ENCODE measurements at places on chromosomes 11 and 22.

DNA sequence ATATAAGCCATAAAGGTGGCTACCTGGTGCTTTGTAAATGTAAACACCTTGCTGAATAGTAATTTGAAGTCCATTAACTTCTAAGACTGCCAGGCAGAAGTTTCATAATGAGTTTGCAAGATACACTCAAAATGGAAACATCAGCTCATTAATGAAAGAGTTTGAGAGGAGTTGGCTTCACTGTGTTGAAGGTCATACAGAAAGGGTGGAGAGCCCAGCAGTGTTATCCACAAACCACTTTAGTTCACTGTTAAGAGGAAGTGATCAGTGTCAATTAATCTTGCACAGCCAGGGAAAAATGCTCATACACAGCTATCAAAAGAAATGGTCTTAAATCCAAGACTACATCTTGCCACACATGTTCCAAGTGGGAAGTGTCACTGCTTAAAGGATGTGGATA is 689.4 kb downstream of the JRKL start:
- DNase-seq, result no peak

GRCh38 chr22:44220727-44221680 is 40.3 kb downstream of the PARVG start:
- no peak for DNase-seq

DNA sequence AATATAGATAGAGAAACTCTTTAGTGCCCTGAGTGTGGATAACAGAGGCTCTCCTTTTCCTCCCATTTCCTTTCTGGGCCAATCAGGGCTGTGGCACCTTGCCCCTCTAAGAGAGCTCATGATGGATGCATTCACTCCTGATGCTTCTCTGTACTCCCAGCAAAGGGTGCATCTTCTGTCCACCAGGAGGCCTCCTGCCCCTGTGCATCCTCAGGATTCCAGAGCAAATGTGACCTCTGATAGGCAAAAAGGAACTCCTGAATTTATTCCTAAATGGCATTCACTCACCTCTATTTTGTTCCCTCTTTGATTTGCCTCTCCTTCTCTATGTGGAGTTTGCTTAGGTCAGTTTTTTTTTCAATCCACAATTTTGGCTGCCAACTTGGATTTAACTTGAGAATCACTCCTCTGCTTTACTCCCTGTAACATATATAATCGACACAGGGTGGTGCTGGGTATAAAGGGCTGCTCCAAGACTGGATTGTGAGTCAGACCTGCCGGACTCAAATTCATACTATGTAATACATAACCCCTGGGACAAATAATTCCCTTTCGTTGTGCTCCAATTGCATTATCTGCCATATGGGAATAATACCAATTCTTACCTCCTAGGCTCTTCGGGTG is 1.1 kb upstream of the MRGPRX4 start:
- DNase-seq, result peak; percentile 22

GRCh38 chr22:27238935-27239510 is 562.5 kb downstream of the MN1 start:
- DNase-seq, result peak; percentile 100

DNA sequence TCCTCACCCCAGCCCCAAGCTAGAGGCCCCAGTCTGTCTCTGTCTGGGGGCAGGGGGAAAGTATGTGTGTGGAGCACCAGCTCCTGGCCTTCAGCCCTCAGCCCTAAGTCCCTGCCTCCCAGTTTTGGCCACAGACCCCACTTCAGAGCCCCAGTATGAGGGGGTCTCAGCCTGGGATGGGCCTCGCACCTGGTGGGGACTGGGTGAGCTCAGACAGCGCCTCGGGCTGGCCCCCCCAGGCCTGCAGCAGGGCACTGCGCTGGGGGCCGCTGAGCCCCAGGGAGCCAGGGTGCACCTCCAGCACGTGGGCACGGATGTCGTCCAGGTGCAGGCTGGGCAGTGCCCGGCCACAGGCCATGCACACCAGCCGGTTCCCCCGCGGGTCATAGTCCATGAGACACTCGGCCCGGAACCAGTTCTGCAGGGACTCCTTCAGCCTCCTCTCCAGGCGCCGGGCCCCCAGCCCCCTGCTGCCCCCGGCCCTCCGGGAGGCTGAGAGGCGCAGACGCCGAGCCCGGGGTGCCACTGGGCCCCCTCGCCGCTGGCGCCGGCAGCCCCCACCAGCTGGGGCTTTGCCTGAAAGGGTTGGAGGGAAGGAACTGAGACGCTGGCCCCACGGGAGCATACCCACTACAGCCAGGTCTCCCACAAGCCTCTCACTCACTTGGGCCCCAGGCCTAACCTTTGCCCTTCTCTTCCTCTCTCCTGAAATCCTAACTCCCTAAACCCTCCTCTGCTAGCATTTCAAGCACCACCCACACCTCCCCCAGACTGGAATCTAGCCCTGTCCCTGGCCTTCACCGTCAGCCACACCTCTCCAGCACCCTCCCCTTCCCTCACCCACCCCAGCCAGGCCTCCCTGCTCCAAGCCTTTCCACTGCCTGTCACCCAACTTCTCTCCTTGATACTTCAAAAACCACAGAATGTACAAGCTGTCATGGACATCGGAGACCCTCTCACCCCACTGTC is 3.6 kb downstream of the ZFTA start:
- no peak for DNase-seq

- peak; percentile 33 for DNase-seq
Measured at GRCh38 chr11:93236741-93237675, 39.2 kb upstream of the SLC36A4 start.

DNA sequence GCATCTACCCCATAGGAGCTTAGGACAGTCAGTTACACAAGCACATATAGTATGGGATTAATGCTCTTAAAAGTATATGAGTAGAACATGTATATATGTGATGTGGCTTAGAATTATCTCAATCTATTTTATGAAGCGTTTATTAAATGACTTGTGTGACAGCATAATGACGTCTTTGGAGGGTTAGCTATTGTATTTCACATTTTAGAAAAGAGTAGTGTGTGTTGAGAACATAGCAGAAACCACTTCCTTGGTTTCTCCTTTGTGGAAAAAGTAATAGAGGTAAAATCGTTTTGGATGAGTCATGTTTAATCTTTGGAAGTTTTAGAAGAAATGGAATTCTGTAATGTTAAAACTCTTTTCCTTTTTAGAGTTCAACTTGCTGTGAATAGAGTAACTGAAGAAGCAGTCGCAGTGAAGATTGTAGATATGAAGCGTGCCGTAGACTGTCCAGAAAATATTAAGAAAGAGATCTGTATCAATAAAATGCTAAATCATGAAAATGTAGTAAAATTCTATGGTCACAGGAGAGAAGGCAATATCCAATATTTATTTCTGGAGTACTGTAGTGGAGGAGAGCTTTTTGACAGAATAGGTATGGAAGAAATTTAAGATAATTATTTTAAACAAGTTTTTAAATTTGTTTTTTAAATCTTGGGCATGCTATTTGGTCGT is 2.4 kb downstream of the CHEK1 start:
- DNase-seq, result peak; percentile 17

DNA sequence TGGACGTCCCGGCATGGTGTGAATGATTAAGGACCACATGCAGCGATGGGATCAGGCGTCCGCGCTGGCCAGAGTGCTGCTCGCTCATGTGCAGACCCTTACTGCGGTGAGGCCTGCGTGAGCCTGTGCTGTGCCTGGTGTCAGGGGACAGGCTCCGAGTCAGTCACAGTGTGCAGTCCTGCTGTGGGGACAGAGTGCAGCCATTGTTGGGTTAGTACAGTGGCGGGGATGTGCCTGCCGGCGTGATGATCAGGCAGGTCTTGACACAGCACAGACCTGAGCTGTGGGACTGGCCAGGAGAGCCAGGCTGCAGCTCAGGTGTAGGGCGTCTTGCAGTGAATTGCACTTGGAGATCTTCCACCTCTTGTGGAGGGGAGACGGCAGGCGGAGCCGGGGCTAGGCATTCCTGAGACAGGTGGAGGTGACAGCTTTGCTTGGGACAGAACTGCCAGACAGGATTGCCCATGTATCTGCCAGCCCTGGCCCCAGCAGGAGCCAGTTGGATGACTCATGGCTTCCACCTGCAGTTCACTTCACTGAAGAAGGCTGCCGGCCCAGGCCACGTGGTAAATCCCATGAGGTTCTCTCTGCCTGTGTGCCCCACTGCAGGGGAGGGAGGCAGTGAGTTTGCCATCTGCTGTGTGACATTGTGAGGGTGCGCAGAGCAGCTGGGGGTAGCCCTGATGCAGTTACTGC is 17.3 kb downstream of the TRMU start:
- DNase-seq, result peak; percentile 12

GRCh38 chr11:131845255-131845654 is 474.8 kb downstream of the NTM start:
- DNase-seq, result no peak

GRCh38 chr11:10459029-10459970 is 4.2 kb downstream of the AMPD3 start:
- DNase-seq, result no peak

GRCh38 chr11:134041791-134042696 is 26.8 kb upstream of the JAM3 start:
- DNase-seq, result peak; percentile 44

- DNase-seq, result no peak
Measured at GRCh38 chr22:37141476-37141875, 8.2 kb downstream of the IL2RB start.

GRCh38 chr11:71285111-71285510 is 32.7 kb upstream of the SHANK2 start:
- DNase-seq, result no peak

- DNase-seq, result no peak
Measured at GRCh38 chr11:34619062-34619516, 1.8 kb upstream of the EHF start.

GRCh38 chr11:81966340-81966739 is 767.3 kb downstream of the FAM181B start:
- no peak for DNase-seq

GRCh38 chr11:116042146-116042545 is 537.9 kb upstream of the CADM1 start:
- no peak for DNase-seq

DNA sequence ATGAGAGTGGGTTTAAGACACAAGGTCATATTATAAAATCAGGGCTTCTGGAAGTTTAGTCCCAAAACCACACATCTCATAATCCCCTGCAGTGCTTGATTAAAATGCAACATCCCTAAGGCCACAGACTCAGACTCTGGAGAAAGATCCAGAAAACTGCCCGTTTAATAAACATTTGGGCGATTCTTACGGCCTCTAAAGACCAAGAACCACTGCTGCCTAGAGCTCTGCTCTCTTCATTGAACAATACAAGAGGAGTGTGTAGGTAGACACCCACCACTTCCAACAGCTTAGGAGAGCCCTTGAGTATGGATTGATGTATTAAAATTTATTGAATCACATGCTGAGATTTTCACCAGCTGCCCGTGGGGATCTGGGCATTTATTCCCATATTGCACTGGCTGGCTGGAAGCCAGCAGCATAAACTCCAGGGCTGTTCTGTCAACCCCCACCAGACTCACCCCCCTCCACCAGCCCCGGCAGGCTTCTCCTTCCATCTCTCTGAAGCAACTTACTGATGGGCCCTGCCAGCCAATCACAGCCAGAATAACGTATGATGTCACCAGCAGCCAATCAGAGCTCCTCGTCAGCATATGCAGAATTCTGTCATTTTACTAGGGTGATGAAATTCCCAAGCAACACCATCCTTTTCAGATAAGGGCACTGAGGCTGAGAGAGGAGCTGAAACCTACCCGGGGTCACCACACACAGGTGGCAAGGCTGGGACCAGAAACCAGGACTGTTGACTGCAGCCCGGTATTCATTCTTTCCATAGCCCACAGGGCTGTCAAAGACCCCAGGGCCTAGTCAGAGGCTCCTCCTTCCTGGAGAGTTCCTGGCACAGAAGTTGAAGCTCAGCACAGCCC is 749 bp upstream of the BEST1 start:
- DNase-seq, result peak; percentile 96

GRCh38 chr11:100855466-100856067 is 168.5 kb downstream of the ARHGAP42 start:
- DNase-seq, result peak; percentile 72

GRCh38 chr11:120501976-120502755 is 9.4 kb upstream of the GRIK4 start:
- DNase-seq, result no peak

GRCh38 chr11:14529951-14530350 is 9.8 kb upstream of the PSMA1 start:
- DNase-seq, result no peak

DNA sequence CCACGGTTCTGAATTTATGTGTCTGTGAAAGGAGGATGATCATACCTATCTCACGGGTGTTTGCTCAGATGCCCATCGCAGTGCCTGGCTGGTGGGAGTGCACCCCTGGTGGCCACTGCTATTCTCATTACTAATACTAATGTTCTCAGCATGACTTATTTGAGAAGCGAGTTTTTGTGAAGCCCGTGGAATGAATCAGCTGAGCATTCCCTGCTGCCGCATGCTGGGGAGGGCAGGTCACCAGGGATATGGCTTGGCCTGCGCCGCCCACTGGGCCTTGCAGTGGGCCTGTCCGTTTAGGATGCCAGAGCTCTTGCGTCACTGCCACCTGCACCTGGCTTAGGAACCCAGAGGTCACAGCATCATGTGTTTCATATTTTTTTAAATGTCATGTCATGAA is 16.9 kb downstream of the CTTN start:
- DNase-seq, result peak; percentile 82

DNA sequence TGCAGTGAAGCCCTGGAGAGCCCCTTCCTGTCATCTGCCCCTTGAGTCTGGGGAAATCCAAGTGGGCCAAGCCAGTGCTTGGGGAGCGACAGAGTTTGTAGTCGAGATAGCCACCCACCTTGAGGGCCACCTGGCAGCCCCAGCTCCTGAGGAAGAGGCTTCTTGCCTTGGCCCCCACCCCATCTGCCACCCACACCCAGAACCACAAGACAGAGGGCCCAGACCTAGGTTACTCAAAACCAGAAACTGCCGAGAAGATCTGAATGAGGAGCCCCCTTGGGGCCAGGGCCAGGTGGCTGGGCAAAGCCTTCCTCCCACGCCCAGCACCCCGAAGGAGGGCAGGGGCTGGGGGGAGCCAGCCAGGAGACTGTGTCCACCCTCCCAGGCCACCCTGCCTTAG is 18.8 kb upstream of the PRR5 start:
- DNase-seq, result no peak

All from fibroblast of skin of right biceps (primary cell).